ENCODE measurements at places on chromosomes 3 and 15.

GRCh38 chr3:170128259-170128976, 53.1 kb downstream of the PHC3 start:
- no peak overlapping the region for H3K27ac ChIP-seq
- DNase-seq, result no peak
- no peak overlapping the region for H3K4me3 ChIP-seq
- H3K4me1 ChIP-seq, result no peaks in the 10 kb centered on the region

GRCh38 chr15:85142312-85142711, 160.7 kb downstream of the PDE8A start:
- H3K4me3 ChIP-seq, result no peak overlapping the region
- H3K36me3 ChIP-seq, result no peaks in the 10 kb centered on the region
- no peaks in the 10 kb centered on the region for H3K27me3 ChIP-seq
- H3K27ac ChIP-seq, result no peak overlapping the region

GRCh38 chr3:196458063-196458462, 25.8 kb upstream of the UBXN7 start:
- no peaks in the 10 kb centered on the region for H3K4me1 ChIP-seq
- H3K27ac ChIP-seq, result no peak overlapping the region
- DNase-seq, result no peak

- peaks cover 9% of the 10 kb centered on the region for H3K4me1 ChIP-seq
- no peak for DNase-seq
- H3K4me3 ChIP-seq, result no peak overlapping the region
- H3K36me3 ChIP-seq, result no peaks in the 10 kb centered on the region
- no peaks in the 10 kb centered on the region for H3K27me3 ChIP-seq
Measured at GRCh38 chr3:149468504-149469212, 5.8 kb upstream of the TM4SF4 start.

DNA sequence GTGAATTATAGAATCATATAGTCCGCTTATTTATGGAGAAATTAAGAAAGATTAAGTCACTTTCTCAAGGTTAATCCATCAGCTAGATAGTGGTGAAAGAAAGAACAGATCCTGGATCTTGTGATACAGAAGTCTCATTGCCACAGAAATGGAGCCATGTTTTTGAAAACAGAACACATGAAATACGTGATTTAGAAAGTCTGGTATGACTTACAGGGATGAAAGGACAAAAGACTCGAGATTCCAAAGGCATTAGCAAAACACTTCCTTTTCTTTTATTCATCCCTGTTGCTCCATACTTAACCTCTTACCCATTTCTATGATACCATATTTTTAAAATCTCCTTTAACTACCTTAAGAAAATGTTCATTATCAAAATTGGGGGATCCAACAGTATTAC, 40.0 kb upstream of the TEX9 start:
- H3K36me3 ChIP-seq, result no peaks in the 10 kb centered on the region
- no peaks in the 10 kb centered on the region for H3K4me1 ChIP-seq
- H3K27ac ChIP-seq, result no peak overlapping the region
- no peaks in the 10 kb centered on the region for H3K27me3 ChIP-seq
- no peak overlapping the region for H3K4me3 ChIP-seq

DNA sequence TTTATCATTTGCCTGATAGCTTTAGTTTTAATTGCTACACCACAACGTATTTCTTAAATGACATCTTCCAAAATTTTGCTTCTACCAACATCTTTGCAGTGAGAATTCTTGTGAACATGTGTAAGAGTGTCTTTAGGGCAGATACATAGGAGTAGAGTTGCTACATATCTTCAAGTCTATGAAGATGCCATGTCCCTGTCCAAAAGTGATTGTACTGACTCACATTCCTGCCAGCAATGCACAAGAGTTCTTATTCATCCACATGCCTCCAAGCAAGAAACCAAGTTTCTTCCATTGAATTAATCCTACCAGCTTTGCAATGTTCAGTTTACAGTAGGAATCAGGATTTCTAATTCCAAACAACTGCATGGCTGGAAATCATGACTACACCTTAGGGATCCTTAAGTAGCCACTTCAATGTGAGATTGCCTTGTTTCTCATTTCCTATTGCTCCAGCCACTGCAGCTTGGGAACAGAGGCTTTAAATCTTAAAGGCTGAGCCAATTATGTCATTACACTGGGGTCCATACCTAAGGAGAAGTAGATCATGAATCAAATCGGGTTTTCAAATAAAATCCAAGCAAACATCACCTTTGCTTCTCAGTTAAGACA, 44.5 kb downstream of the BCL2L10 start:
- H3K4me3 ChIP-seq, result no peak overlapping the region
- H3K27me3 ChIP-seq, result no peaks in the 10 kb centered on the region
- no peak for DNase-seq
- no peaks in the 10 kb centered on the region for H3K36me3 ChIP-seq
- H3K27ac ChIP-seq, result no peak overlapping the region

DNA sequence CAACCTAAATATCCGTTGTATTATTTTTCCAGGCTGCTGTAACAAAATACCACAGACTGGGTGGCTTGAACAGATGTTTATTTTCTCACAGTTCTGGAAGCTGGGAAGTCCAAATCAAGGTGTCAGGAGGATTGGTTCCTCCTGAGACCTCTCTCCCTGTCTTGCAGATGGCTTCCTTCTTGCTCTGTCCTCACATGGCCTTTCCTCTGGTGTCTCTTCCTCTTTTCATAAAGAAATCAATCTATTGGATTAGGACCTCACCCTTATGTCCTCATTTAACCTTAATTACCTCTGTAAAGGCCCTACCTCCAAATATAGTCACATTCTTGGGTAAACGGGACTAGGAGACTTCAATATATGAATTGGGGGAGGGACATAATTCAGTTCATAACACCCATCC, 89.2 kb upstream of the PLCL2 start:
- DNase-seq, result no peak
- no peak overlapping the region for H3K27ac ChIP-seq
- no peaks in the 10 kb centered on the region for H3K27me3 ChIP-seq

- H3K27me3 ChIP-seq, result no peaks in the 10 kb centered on the region
- no peaks in the 10 kb centered on the region for H3K4me1 ChIP-seq
- DNase-seq, result no peak
- H3K27ac ChIP-seq, result no peak overlapping the region
- H3K36me3 ChIP-seq, result no peaks in the 10 kb centered on the region
Measured at GRCh38 chr3:56878074-56878473, 76.3 kb upstream of the ARHGEF3 start.

- no peaks in the 10 kb centered on the region for H3K27me3 ChIP-seq
- H3K4me1 ChIP-seq, result peaks cover 3% of the 10 kb centered on the region
- H3K36me3 ChIP-seq, result no peaks in the 10 kb centered on the region
- DNase-seq, result no peak
- H3K27ac ChIP-seq, result no peak overlapping the region
Measured at GRCh38 chr3:184758056-184758455, 46.2 kb upstream of the MAGEF1 start.

- no peaks in the 10 kb centered on the region for H3K4me1 ChIP-seq
- H3K4me3 ChIP-seq, result no peak overlapping the region
- H3K27me3 ChIP-seq, result no peaks in the 10 kb centered on the region
- no peak overlapping the region for H3K27ac ChIP-seq
- peak; percentile 34 for DNase-seq
Measured at GRCh38 chr3:146218880-146219866, 31.7 kb downstream of the PLSCR4 start.

DNA sequence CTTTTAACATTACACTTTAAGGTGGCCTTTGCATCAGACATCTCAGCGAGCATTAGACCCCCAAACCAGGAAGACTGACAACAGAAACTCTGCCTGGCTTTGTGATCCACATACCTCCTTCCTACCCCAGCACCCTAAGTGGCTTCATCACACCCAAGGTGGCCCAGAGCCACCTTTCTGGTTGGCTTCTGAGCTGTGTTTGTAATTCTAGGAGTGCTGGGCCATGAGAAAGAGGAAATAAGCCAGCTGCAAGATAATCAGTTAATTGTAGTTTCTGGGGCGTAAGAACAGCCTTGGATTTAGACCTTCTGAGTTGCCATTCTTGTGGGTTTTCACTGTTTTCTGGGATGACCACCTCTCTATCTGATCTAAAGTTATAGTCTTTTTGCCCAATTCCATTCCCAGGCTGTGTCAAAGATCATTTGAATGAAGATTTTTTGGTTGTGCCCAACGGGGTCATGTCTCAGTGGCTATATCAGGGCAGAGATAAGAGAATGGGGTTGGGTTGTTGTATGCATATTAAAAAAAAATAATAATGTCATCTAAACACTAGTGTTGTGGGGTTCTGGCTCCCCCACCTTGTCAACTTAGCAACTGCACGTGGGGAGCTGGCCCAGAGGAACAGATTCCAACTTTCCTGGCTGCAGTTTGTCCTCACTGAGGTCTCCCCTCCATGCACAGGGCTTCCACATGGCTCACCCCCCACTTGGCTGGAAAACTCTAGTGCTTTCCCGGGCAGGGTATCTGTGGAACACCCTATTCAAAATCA, 234.8 kb upstream of the WNT5A start:
- no peak overlapping the region for H3K4me3 ChIP-seq
- DNase-seq, result peak; percentile 27
- H3K27ac ChIP-seq, result no peak overlapping the region
- no peaks in the 10 kb centered on the region for H3K4me1 ChIP-seq
- H3K27me3 ChIP-seq, result no peaks in the 10 kb centered on the region

- no peak overlapping the region for H3K27ac ChIP-seq
- no peaks in the 10 kb centered on the region for H3K4me1 ChIP-seq
Measured at GRCh38 chr15:44092221-44092620, 102.8 kb downstream of the FRMD5 start.

- no peak overlapping the region for H3K4me3 ChIP-seq
- DNase-seq, result peak; percentile 38
- no peaks in the 10 kb centered on the region for H3K27me3 ChIP-seq
- H3K27ac ChIP-seq, result no peak overlapping the region
- H3K36me3 ChIP-seq, result no peaks in the 10 kb centered on the region
Measured at GRCh38 chr15:60945196-60945595, 283.9 kb downstream of the RORA start.

- no peaks in the 10 kb centered on the region for H3K4me1 ChIP-seq
- H3K36me3 ChIP-seq, result no peaks in the 10 kb centered on the region
- peak overlapping the region; percentile 55 for H3K27ac ChIP-seq
- no peaks in the 10 kb centered on the region for H3K27me3 ChIP-seq
Measured at GRCh38 chr3:172272698-172273097, 175.6 kb downstream of the GHSR start.

GRCh38 chr3:9397906-9398699, 688 bp downstream of the SETD5 start:
- peak; percentile 60 for DNase-seq
- no peaks in the 10 kb centered on the region for H3K27me3 ChIP-seq
- peak overlapping the region; percentile 96 for H3K4me3 ChIP-seq
- H3K36me3 ChIP-seq, result no peaks in the 10 kb centered on the region
- H3K27ac ChIP-seq, result peak overlapping the region; percentile 99

DNA sequence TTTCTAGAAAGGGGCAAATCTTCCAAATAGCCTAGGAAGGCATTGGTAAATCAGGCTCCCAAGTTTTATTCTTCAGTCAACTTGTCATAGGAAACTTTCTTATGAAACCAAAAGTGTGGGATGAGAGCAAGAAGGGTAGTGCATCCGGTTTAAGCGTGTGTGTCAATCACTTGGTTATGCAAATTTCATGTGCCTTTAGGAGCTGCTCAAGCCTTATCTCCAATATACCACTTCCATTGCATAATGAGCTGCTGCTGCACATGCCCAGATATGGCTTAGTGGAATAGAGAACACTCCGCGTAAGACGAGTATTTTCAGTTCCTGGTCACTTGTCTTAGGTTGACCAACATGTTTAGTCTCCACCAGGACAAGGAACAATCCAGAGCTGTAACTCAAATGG, 242.1 kb downstream of the CBLB start:
- H3K4me1 ChIP-seq, result no peaks in the 10 kb centered on the region
- H3K36me3 ChIP-seq, result no peaks in the 10 kb centered on the region
- no peak overlapping the region for H3K4me3 ChIP-seq
- H3K27me3 ChIP-seq, result no peaks in the 10 kb centered on the region
- no peak overlapping the region for H3K27ac ChIP-seq
- DNase-seq, result no peak

- H3K27me3 ChIP-seq, result no peaks in the 10 kb centered on the region
- H3K36me3 ChIP-seq, result no peaks in the 10 kb centered on the region
- no peak overlapping the region for H3K4me3 ChIP-seq
Measured at GRCh38 chr3:169722724-169723123, 42.1 kb downstream of the TERC start.

DNA sequence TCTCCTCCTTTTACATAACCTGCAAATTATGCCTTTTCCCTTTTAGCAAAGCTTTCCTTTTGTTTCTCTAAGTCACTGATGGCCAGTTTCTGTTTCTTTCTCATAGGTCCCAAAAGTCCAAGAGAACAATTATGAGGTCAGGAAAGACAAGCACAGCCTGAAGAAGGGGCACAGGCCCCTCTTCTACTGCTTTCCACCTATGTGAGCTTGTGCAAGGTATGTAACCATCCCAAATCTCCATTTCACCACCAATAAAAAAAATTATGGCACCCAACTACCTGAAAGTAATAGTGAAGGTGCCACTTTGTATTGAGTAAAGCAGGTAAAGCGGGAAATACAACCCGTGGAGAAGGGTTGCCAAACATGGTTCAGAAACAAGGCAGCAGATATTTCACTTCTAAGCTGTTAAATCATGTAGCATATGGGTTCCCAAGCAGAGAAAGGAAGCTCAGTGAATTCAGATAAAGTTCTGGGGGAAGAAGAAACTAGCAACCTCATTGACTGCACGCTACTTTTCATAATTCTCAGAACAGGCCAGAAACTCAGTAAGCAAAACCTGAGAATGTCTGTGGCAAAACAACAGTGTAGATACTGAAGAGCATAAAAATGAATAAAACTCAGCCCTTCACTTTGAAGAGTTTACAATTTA, 4.2 kb downstream of the PLOD2 start:
- H3K27ac ChIP-seq, result peak overlapping the region; percentile 97
- H3K27me3 ChIP-seq, result no peaks in the 10 kb centered on the region
- no peak for DNase-seq

- no peaks in the 10 kb centered on the region for H3K36me3 ChIP-seq
- H3K4me1 ChIP-seq, result no peaks in the 10 kb centered on the region
- DNase-seq, result peak; percentile 87
- no peak overlapping the region for H3K4me3 ChIP-seq
- H3K27me3 ChIP-seq, result no peaks in the 10 kb centered on the region
Measured at GRCh38 chr15:63093486-63094205, 28.0 kb upstream of the LACTB start.

DNA sequence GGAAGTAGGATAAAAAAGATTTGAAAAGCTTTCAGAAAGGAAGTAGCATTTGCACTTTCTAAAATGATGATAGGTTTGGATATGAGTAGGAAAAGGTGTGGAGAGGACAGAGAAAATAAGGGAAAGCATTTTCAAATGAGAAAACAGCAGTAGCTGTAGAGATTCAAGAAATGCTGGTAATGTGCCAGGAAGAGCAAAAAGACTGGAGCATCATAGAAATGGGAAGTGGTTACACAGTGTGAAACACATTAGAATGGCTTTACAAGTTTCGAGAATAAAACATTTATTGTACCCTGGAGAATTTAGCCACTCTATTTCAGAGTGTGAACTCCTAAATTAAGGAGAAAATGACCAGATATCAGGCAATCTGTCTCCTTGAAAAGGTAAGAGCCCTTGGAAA, 108.3 kb upstream of the CHL1 start:
- H3K4me1 ChIP-seq, result no peaks in the 10 kb centered on the region
- no peak overlapping the region for H3K27ac ChIP-seq
- DNase-seq, result no peak
- no peak overlapping the region for H3K4me3 ChIP-seq
- no peaks in the 10 kb centered on the region for H3K36me3 ChIP-seq

GRCh38 chr15:85899927-85900326, 105.2 kb upstream of the KLHL25 start:
- H3K4me3 ChIP-seq, result no peak overlapping the region
- no peak overlapping the region for H3K27ac ChIP-seq
- DNase-seq, result peak; percentile 16
- no peaks in the 10 kb centered on the region for H3K27me3 ChIP-seq
- no peaks in the 10 kb centered on the region for H3K36me3 ChIP-seq
